ENCODE measurements at places on chromosomes 12 and 14.

DNA sequence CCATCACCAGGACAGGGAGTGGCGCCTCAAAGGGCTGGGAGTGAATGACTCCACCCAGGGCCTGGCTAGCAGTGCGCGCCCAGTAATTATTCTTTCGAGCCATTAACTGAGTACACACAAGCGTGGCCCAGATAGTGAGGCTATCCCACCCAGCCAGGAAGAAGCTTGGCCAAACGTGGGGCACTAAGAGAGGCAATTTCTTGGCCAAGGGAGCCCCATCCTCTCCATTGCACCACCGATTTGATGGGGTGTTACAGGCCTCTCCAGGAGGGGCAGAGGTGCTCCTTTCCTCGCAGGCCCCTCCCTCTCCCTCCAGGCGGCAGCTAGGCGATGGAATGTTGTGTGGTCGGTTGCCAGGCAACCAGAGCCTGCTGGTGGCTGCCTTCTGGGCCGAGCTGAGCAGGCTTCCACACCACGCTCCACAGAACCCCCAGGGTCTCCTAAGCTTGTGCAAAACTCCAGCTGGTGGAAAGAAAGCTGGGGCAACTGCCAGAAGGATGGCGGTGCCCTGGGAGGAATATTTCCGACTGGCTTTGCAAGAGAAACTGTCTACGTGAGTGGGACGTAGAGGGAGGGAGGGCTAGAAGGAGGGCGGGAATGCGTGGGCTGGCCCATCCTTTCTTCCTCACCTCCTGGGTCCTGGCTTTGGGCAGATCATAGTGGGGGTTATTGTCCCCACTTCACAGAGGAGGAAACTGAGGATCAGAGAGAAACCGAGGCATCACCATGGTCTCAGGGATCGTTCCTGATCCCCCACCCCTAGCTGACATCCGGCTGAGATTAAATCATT, at the start of gene CFAP73:
CFAP73 (plus strand) TSS at position 364 of the 790 bp plus-strand sequence; CDS start at position 498, 134 bp downstream.
- DNase-seq = peak; percentile 52

DNA sequence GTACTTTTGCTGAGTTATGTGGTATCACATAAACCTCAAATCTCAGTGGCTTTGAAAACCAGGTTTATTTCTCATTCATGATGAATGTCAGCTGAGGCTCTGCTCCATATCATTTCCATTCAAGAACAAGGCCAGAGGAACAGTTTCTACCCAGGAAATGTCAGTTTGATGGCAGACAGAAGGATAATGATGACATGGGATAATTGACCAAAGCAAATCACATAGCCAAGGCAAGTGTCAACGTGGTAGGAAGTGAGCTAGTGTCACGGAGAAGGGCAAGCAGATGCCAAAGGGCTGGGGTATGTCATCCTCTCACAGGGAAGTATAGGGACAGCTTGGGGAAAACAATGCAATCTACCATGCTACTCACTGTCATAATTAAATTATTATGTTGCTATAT, 12.3 kb upstream of the PDE3A start:
- no peak for DNase-seq

GRCh38 chr12:124992874-124993625, 395 bp upstream of the BRI3BP start:
- DNase-seq = no peak

- no peak for DNase-seq
Observed at GRCh38 chr12:98696036-98696646, 51.1 kb downstream of the APAF1 start.

- DNase-seq = no peak
Observed at GRCh38 chr12:57607958-57608663, 3.1 kb upstream of the ARHGEF25 start.

GRCh38 chr12:18703911-18704310, 33.9 kb downstream of the PLCZ1 start:
- no peak for DNase-seq

GRCh38 chr12:22798116-22798515, 173.1 kb downstream of the ETNK1 start:
- no peak for DNase-seq

DNA sequence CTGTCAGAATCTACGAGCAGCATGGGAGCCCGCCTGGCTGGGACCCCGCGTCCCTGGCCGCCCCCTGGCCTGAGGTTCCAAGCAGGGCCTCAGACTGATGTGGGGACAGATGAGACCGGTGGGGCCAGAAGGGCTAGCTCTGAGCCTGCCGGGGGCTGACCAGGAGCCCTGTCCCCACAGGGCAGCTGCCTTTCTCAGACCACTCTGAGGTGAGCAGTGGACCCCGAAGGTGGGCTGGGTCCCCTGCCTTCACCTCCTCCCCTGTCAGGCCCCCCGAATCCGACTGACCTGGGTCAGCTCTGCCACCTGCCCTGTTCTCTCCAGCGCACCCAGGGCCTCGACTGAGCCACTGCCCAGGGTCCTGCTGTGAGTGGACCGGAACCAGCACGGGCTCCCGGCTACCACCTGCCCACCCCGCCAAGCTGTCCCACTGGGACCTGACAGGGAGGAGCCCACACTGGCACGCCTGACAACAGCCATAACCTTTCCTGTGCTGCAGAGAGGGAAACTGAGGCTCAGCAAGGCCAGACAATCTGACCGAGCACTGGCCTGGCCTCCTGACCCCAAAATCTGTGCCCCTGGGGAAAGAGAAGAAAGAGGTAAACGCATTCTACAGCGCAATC, 29.7 kb upstream of the TMEM179 start:
- no peak for DNase-seq

DNA sequence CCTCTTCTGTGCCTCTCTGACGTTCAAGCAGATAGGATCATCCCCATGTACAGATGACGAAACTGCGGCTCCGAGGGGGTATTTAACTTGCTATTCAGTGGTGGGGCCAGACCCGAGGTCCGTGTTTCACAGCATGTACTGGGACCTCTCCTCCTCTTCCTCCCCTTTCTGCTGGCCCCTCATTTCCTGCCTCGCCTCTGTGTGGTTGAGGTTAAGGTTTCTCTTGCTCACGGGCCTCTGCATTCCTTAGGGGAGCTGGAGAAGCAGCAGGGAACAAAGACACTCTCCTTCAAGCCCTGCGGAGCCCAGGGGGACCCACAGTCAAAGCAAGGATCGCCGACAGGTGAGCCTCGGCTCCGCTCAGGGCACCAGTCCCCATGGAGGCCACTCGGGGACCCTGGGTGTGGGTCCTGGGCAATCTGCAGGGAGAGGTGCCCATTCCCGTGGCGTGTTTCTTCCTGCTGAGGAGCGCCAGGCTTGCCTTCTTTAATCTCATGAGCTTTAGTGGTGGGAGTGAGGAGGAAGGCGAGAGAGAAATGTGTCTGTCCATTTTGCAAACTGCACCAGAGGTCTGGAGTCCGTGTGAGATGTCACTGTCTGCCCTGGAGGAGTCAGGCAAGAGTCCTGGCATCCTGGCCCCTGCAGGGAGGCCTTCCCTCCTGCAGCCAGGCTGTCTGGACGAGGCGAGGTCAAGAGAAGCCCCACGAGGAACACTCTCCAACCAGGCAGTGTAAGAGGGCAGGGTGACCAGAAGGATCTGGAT, 45.0 kb downstream of the SLC6A12 start:
- no peak for DNase-seq

DNA sequence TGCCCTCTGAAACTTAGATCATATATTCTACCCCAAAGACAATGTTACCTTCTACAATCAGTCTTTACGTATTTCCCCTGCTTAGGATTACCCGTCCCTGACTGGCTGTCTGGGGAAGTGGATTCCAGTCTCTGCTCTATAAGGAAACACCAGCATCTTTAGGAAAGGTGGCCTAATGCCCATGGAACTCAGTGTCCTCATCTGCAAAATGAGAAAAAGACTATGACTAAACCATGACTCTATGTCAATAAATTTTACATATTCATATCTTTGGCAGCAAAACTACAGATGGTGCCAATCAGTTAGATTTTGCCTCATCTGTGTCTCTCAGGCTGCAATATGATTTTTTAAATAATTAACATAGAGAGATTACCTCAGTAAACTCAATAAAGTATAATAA, 133.8 kb downstream of the ITPR2 start:
- no peak for DNase-seq

DNA sequence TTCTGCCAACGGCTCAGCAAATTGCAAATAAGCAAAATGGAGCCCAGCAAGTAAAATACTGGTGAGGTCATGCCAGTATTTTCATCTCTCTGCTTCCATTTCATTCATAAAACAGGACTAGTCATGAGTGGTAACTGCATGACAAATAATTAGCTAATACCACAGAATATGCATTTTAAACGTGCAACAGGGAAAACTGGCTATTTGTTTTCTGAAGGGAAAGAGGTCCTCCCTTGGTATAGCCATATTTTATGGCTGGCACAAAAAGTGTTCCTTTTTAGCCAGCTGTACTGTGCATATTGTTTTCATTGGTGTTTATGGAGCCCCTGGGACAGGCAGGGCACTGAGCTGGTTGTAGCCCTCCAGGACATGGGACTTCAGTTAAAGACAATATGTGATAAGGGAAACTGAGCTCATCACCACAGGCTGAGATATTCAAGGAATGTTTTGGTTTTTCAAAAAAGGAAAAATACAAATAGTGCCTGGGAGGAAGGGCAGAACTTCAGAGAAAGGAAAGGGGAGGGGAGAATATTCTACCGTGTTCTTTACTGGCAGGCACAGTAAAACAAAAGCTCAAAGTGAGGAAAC, 26.1 kb upstream of the FOXN3 start:
- no peak for DNase-seq

DNA sequence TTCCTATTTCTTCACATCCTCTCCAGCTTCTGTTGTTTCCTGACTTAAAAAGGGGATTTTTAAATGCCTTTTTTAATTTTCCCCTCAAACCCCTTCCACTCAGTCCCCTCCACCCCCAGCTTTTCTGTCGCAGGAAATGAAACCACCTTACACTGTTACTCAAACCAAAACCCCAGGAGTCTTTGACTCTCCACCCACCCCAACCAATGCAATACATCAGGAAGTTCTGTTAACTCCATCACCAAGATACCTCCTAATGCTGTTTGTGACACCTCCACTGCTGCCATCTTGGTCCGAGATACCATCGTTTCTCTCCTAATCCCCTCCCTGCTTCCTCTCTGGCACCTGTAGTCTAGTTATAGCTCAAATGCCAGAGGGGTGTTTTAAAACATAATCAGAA, 25.4 kb upstream of the CPM start:
- DNase-seq = no peak

DNA sequence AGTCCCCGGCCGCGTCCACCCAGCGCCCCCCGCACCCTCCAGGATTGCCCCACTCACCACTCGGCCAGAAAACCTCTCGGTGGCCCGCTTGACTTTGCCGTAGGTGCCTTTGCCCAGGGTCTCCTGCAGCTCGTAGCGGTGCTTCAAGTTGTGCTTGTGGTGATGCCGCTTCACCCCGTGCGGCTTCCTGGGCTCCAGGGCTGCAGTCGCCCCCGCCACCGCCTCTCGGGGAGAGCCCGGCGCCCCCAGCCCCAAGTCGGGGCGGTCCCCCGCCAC, 459 bp downstream of the NUAK1 start:
- DNase-seq = no peak

- no peak for DNase-seq
Observed at GRCh38 chr14:68306265-68306933, 486.5 kb downstream of the ZFP36L1 start.
